ENCODE measurements at places on chromosomes 16 and 17.

GRCh38 chr17:56577843-56578204 lies 15.7 kb upstream of the NOG start:
- DNase-seq = no peak

GRCh38 chr17:81703747-81704654 lies 834 bp downstream of the MRPL12 start:
- no peak for DNase-seq

DNA sequence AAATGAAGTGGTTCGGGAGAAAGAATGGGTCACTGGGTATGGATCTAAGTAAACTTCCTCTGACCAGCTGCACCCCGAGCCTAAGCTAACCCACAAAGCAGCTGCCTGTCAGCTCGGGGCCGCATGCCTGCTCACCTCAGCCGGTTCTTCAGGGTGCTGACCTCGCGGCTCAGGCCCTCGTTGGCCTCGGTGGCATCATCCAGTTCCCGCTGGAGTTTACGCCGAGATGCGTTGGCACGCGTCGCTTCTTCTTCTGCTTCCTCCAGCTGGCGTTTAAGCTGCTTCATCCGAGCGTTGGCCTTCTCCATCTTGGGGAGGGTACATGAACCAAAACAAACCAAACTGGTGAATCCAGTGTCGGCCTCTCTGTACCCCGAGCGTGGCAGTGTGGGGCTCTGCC lies 41.1 kb downstream of the NDEL1 start:
- DNase-seq = no peak

DNA sequence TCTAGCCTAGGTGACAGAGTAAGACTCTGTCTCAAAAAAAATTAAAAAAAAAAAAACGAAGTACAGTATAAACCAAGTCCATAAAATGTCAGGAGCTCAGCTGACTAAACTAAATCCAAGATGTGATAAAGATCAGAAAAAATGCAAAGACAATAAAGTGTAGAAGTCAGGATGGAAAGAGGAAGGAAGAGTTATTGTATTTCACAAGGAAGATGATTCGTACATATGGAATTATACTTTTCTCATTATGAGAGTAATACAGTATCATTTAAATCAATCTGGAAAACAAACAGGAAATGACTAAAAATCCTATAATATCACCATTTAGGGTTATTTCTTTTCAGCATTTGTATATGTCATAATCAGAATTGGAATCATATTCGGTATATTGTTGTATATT lies 11.4 kb upstream of the APOH start:
- DNase-seq = no peak

DNA sequence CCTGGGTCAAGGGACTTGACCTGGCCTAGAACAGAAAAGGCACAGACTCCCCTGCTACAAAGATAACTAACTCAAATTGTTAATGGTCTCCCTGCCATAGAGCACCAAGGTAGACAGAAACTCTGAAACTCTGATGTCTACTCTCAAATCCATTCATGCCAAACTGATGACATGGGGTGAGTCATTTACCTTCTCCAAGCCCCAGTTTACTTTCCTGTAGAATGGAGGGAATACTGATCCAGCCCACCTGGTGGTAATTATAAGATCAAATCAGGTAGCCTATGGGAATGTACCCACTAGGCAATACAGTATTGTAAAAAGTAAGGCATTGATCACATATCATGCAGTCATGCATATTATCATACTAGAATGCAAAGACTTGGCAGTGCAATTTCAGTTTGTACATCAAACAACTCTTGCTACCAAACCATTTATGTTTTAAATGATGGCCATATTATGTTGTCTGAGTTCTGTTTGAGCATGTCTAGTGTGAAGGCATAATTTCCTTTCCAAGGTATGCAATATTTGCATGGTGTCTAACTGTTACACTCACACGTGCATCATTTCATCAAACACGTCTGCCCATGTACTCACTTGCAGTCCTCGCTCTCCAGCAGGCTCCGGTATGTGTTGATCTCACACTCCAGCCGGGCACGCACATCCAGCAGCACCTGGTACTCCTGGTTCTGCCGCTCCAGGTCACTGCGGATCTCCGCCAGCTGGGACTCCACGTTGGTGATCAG lies 3.0 kb downstream of the KRT31 start:
- DNase-seq = no peak

- no peak for DNase-seq
Observed at GRCh38 chr16:27310576-27311447, 3.0 kb upstream of the IL4R start.

- peak; percentile 46 for DNase-seq
Observed at GRCh38 chr17:57110152-57110542, 25.1 kb downstream of the AKAP1 start.

- no peak for DNase-seq
Observed at GRCh38 chr17:78258323-78259191, 27.1 kb downstream of the TMEM235 start.

DNA sequence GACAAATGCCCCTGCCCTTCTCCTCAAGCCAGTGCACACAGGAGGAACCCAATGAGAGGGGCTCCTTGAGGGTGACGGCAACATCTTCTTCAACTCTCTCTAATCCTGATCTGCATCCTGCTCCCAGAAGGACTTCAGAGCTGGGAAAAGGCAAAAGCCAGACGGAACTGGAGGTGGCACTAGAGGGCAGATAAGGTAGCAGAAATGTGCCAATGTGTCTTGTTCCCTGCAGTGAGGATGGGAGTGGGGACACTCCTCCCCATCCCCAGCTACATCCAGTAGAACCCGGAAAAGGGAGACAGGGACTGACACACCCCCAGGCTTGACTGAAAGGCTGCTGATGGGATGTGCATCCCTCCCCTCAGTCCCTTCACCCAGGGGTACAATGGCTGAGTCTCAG lies 28.5 kb downstream of the SRCIN1 start:
- DNase-seq = no peak

DNA sequence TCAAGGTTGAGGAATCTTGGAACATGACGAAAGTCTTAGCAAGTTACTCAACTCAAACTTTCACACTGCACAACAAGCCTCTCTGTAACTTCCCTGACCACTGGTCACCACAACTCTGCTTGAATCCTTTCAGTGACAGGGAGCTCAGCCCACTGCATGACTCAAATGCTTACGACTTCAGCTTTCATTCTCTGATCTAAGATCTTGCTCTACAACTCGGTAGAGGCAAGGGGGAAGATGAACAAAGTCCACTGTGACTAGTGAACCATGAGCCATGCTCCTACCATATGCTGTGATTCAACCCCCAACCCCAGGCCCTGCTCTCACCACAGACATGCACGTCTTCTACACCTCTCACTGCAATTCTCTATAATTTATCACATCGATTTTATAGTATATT lies 160.9 kb downstream of the SLC39A11 start:
- no peak for DNase-seq

- no peak for DNase-seq
Observed at GRCh38 chr17:6498356-6498755, 54.1 kb downstream of the PIMREG start.

DNA sequence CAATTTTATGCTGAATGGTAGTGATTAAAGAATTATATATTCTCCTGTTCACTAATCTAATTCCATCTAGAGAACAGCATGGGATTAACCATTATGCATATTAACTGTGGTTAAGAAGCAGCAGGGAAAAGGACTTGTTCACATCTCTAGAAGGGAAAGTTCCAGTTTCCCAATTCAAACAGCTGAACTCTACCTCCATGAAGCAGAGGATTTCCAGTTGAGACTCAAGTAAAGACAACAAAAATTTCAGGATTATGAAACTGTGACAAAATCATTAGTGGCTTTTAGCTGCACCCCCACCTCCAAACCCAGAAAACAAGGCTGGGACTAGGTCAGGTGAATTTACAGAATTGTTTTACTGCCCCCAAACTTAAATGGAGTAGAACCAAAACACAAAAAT lies 73.6 kb downstream of the USP32 start:
- DNase-seq = no peak

DNA sequence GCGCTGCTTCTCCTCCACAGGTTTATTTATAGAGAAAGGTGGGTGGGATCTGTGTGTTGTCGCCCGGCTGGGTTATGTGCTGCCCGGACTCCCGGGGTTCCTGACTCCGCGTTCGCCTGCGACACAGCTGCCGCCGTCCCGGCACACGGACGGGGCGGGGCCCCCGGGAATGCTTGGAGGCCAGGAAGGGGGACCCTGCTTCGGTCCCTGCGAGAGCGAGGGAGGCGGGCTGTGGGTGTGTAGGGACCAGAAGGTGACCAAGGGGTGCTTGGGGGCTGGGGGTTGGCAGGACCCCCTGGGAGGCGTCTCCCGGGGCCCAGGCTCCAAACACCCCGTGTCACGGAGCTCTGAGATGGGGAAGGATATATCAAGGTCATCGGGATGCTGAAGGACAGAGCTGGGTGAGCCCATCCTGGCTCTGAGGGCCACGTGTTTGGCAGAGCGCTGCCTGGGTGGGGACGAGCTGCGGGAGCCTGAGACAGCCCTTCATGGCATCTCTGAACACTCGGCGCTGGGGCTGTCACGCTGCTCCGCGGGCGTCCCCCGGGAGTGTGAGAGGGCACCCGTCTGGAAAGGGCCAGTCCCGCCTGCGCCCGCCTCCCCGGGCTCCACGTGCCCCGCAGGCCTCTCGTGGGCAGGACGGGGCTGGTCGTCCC lies 4.2 kb downstream of the CACNA1H start:
- DNase-seq = no peak

DNA sequence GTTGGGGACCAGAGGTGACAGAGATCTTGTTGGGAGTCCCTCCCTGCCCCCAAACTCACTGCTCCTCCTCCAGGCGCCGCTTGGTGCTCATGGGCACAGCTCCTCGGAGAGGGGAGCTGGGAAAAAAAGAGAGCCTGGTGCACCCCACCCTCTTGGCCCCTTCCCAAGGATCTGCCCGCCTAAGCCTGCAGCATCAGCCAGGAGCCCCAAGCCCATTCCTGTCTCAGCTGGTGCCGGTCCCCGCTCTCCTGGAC lies 400 bp downstream of the HCFC1R1 start:
- peak; percentile 70 for DNase-seq

DNA sequence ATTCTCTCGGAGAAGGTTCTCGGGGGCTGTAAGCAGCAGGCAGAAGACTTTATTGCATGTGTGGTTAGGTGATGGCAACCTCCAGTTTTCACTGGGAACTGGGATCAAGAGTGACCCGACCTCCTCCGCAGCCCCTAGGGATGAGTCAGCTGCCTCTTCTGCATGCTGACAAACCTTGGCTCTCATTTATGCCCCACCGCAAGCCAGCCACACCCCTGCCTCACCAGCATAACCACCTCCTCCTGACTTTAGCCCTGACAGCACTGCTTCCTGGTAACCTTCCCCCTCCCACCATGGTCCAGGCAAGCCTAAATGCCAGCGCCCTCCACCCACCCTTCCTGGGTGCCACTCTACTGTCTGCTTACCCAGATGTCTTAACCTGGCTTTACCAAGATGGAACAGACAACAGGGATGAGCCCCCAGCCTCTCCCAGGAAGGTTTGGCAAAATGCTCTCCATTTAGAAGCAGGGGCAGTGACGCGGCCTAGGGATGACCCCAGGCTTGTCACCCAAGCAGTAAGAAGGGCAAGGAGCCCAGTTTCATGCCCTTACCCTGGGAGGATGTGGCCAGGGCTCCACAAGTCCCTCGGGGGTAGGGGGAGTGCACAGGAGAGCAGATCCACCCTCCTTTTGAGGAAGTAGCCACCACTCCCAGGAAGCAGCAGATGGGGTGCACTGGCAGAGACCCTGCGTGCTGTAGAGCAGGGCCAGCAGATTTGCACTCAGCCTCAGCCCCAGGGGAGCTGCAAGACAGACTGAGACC lies 73.5 kb downstream of the GOSR1 start:
- DNase-seq = no peak

- DNase-seq = no peak
Observed at GRCh38 chr17:61209106-61209439, 190.6 kb upstream of the TBX2 start.

GRCh38 chr16:87201052-87201451 lies 116.1 kb downstream of the C16orf95 start:
- DNase-seq = peak; percentile 89

- no peak for DNase-seq
Observed at GRCh38 chr17:49898366-49899190, 50.7 kb upstream of the TAC4 start.

- DNase-seq = no peak
Observed at GRCh38 chr17:13753154-13753553, 151.4 kb upstream of the HS3ST3A1 start.

DNA sequence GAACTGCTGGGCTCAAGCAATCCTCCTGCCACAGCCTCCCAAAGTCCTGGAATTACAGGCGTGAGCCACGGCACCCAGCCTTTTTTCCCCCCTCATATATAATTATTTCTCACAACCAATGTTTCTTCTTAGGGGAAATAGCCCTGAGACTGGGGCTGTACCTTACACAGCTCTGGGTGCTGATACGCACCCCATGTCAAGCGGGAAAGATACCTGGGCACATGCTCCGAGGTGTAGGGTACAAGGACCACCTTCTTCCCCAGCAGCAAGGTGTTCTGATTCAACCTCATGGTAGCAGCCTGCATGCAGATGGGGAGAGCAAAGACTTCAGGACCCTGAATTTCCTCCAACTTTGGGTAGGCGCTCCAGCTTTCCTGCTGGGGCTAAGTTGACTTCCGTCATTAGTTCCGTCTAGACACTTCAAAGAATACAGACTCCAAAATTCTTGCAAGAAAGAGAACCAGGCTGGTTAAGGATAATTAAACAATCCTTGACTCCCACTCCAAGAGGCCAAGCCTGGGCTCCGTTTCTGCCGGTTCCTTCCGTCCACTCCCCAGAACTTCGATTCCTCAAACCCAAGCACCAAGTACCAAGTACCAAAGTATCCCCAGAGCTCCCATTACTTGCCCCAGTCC lies 619 bp downstream of the NAT9 start:
- no peak for DNase-seq

DNA sequence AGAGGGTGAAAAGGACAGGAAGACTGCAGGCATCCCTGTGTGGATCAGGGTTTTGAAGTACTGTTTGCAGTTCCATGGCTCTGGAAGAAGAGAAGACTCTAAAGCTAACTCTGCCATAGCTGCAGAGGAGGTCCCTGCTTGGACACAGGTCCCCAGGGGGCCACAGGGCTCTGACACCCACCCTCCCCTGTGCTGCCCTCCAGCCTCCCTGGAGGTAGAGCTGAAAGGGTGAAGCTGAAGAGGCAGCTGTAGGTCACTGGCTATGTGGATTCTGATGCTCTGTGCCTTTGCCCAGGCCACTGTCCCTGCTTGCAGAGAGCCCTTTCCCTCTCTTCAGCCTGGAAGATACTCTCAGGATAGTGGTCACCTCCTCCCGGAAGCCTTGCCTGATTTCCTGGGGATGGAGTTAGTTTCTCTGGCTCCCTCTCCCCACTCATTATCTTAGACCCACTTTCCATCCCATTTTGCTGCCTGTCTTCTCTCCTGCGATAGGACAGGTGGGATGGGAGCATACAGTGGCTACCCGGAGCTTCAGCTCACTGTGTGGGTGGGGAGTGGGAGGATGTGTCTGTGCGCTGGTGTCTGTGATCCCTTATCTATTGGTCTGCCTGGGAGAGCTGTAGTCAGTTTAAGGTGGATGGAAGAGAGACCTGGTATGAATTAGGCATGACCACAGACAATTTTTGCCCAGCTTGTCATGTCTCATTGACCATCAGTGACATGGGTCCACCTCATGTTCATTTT lies 89.8 kb upstream of the TMEM97 start:
- no peak for DNase-seq

DNA sequence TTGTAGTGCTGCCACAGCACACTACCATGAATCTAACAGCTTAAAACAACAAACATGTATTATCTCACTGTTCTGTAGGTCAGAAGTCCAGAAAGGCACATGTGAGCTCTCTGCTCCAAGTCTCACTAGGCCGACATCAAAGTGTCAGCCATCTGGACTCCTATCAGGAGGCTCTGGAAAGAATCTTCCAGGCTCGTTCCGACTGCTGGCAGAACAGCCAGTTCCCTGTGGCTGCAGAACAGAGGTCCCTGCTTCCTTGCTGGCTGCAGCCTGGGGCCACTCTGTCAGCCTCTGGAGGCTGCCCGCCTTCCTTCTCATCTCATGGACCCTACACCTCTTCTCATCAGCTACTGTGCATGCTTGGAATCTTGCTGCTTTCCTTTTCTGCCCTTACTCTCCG lies 168.9 kb downstream of the CBLN1 start:
- no peak for DNase-seq
